ENCODE measurements at places on chromosomes 12 and 14.

DNA sequence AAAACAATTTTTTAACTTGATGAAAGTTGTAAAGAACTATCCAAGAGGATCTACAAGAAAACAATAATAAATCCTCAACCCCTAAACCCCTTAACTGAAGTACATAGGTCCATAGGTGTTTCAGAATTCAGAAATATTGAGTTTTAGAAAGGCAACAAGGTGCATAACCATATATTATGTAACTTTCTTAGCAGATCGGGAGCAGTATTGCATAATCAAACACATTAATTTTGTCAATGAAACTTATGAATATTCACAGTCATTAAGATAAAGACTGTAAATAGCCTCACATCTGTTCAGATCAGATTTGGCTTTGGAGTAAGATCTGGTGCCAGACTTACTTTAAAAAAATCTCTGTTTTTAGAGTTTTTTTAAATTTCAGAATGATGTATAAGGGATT is 647.1 kb upstream of the FLRT2 start:
- no peak for DNase-seq

GRCh38 chr12:122079033-122079531 is 526 bp downstream of the MLXIP start:
- no peak for DNase-seq

GRCh38 chr14:24367514-24368211 is at the start of gene NFATC4:
Gene NFATC4 (plus strand): TSS chr14:24368184. CDS start chr14:24368341, 157 bp downstream.
- DNase-seq, result no peak

DNA sequence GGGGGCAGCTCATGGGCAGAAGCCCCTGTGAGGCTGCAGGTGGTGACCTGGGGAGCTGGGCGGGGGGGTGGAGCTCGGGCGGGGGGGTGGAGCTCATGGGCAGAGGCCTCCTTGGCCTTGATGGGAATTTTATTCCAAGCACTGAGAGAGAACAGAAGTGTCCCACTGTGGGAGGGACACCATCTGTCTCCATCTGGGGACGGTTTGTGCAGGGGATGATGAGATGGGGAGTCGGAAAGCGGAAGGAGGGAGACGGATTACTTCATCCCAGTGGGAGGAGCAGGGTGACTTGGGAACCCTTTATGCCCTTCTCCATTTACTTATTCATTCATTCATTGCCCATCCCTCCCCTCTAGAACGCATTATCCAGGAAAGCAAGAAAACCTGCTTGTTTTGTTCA is 304.7 kb downstream of the ADGRD1 start:
- DNase-seq, result no peak

GRCh38 chr12:65568517-65568916 is 255.8 kb upstream of the HMGA2 start:
- DNase-seq, result no peak

GRCh38 chr12:59768031-59768430 is 172.2 kb downstream of the SLC16A7 start:
- DNase-seq, result no peak

GRCh38 chr12:26520869-26521268 is 312.1 kb downstream of the ITPR2 start:
- no peak for DNase-seq

DNA sequence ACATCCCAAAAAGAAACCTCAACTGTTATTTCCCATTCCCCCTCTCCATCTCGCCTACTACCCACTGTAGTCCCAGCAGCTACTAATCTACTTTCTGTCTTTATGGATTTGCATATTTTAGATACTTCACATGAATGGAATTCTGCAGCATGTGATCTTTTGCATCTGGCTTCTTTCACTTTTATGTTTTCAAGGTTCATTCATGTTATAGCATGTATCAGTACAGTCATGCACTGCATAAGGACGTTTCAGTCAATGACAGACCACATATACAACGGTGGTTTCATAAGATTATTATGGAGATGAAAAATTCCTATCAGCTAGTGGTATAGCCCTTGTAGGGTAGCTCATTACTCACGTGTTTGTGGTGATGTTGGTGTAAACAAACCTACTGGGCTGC is 24.5 kb downstream of the PCNX4 start:
- no peak for DNase-seq

GRCh38 chr14:80164991-80165721 is 46.1 kb downstream of the DIO2 start:
- no peak for DNase-seq

DNA sequence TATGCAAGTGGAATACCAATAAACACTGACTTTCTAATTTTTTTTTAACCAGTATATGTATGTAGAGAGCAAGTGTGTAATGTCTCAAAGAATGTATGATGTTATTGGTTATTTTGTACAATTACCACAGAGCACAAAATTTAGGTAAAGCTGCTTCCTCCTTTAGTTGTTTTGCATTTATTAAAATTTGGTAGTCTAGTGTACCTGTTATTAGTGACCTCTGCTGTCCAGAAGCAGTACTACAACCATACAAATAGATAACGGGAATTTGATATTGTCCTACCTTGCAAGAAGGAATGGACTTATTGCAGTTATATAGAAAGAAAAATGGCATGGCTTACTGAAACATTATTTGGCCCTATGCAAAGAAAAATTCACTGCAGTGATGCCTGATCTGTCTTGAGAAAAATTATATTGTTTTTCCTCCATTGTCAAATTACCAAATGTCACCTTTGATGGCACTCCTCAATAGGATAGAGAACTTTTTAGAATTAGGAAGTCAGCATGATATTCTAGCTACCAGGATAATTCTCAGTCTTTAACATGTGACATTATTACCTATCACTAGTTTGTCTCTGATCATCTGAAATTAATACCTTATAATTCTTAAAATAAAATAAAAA is 153.9 kb upstream of the RMST start:
- DNase-seq, result no peak

DNA sequence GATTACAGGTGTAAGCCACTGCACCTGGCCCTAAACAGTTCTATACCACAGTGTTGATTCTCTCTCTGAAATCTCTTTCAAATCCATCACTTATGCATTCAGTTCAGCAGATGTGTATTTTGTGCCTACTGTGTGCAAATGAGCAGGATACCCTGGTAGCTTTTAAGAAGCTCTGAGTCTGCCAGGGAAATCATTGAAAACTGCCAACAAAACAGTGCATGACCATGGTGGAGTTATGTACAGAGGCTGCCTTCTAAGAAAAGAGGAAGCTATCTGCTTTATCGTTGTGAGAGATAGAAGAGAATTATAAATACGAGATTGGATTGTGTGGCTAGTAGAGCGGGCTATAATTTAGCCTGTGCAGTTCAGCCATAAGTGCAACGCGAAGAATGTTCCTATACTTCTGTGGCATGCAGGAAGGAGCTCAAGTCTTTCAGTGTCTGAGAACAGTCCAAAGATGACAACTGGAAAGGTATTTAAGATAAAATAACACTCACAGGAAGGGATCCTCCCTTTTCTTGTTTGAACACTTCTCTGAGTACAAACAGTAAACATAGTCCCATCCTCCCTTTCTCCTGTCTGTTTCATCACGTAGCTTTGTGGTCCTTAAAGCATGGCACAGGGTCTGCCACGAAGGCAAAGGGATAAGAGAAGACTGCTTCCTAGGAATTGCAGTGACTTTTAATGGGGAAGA is 4.3 kb downstream of the DIP2B start:
- DNase-seq, result no peak

DNA sequence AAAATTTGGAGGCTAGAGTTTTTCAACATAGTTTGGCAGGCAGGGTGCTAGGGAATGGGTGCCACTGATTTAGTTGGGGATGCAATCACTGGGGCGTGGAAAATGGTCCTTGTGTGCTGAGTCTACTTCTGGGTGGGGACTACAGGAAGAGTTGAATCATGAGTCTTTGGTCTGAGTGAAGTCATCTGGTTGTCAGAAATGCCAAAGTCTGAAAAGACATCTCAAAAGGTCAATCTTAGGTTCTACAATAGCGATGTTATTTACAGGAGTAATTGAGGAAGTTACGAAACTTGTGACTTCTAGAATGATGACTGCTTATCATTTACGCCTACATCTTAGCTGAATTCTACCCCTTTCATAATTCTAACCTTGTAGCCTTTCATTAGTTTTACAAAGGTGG is 209.1 kb downstream of the NUBPL start:
- DNase-seq, result no peak

- DNase-seq, result peak; percentile 19
Measured at GRCh38 chr14:61322011-61322798, 826 bp downstream of the PRKCH start.

DNA sequence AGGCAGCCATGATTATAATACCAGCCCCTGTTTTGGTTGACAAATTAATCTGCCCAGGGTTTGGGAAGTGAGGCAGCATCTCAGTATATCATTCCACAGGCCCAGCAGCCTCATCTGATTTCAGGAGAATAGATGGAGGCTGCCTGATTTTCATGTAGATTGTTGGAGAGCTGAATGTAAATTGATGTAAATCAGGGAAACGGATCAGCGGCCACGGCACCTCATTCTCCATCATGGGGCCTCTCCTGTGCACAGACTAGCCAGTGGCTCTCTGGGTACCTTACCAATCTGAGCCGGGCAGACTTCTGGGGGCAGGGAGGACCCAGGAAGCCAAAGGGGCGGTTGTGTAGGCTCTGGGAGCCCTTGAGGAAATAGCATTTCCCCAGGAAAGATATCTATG is 63.7 kb upstream of the GSC start:
- no peak for DNase-seq

GRCh38 chr12:51694146-51694545 is 103.1 kb downstream of the SCN8A start:
- DNase-seq, result no peak

- DNase-seq, result no peak
Measured at GRCh38 chr14:92719421-92719820, 29.0 kb downstream of the LGMN start.

All from stimulated activated CD4-positive, alpha-beta T cell treated with anti-CD3 and anti-CD28 coated beads, Interleukin-1b, Interleukin-23, amount 100 ng/mL, for 24 hours (primary cell).